Progenitor cell of endocrine pancreas (in vitro differentiated cells): ENCODE measurements at places on chromosomes 12 and 14. TPM values are rescaled to one million over a fixed set of nuclear protein-coding genes. Genes with fewer than 3 reads are reported as not detected.

- H3K36me3 ChIP-seq: peaks cover 29% of the 10 kb centered on the region
- H3K4me1 ChIP-seq: peaks cover 10% of the 10 kb centered on the region
- no peak overlapping the region for H3K4me3 ChIP-seq
- no peak overlapping the region for H3K27ac ChIP-seq
Observed at GRCh38 chr14:74893614-74894091, 11.9 kb downstream of the DLST start.

DNA sequence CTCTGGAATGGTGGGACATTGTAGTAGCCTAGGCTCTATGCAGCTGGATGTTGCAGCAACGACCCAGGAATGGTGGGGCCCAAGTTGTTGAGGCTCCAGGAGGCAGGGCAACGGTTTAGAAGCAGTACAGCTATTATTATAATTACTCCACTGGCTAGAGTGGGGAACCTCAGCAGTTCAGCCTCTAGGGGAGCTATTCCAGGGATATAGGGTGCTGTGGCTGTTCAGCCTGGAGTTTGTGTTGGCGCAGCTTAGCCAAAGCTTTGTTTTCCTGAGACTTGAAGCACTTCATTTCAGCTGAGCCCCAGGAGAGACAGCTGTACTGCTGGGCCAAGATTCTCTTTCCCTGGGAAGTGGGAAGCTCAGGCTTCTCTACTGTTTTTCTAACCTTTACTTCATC is 1023.0 kb upstream of the ATXN7L3B start:
- H3K4me3 ChIP-seq: no peak overlapping the region
- no peaks in the 10 kb centered on the region for H3K4me1 ChIP-seq
- no peaks in the 10 kb centered on the region for H3K36me3 ChIP-seq

DNA sequence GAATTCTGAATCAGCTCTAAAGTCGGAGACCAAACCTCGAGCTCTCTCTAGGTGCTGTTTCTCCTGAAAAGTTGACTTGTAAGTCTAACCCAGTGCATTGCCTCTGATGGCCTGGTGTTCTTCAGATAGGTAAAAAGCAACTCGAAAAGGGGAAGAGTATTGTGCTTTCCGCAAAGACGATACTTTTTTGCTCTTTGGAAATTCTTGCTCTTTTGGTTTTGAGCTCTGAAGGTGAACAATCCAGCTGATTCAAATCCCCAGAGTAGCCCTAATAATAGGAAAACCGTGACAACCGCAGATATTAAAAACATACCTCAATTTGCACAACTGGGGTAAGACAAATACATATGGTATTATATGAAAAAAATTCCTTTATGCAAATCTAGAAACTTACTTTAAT is 447.4 kb downstream of the RAD51B start:
- peaks cover 20% of the 10 kb centered on the region for H3K4me1 ChIP-seq
- DNase-seq: no peak
- H3K27ac ChIP-seq: no peak overlapping the region
- no peaks in the 10 kb centered on the region for H3K36me3 ChIP-seq
- no peak overlapping the region for H3K4me3 ChIP-seq
- H3K27me3 ChIP-seq: no peaks in the 10 kb centered on the region

DNA sequence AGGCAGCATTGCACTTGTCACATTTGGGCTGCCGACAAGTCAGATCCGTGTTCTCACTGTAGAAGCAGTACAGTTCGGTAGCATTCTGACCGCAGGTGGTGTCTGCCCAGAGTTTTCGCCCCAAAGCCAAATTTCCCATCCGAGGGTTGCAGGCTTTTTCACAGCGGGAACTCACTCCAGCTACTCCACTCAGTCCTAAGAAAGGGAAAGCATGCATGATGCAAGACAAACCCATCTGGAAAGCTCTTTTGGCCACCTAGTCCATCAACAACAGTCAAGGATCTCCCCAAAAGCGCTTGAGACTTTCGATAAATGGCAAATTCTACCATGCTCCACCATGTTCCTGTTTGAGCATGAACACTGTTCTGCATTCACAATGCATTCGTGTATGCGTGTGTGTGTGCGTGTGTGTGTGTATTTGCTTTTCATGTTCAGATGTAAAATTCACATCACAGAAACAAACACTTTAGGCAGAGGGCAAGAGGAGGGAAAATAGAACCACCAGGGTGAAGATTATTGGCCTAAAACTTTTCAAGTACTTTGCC is 3.2 kb downstream of the NTN4 start:
- H3K27ac ChIP-seq: no peak overlapping the region
- no peak for DNase-seq
- H3K4me3 ChIP-seq: no peak overlapping the region
- H3K27me3 ChIP-seq: peaks cover 33% of the 10 kb centered on the region
- H3K4me1 ChIP-seq: peaks cover 9% of the 10 kb centered on the region

GRCh38 chr14:32332415-32333316 is 3.6 kb downstream of the AKAP6 start:
- H3K4me3 ChIP-seq: no peak overlapping the region
- H3K27me3 ChIP-seq: no peaks in the 10 kb centered on the region
- peak overlapping the region; percentile 80 for H3K27ac ChIP-seq
- no peaks in the 10 kb centered on the region for H3K36me3 ChIP-seq
- H3K4me1 ChIP-seq: peaks cover 14% of the 10 kb centered on the region
- DNase-seq: no peak

DNA sequence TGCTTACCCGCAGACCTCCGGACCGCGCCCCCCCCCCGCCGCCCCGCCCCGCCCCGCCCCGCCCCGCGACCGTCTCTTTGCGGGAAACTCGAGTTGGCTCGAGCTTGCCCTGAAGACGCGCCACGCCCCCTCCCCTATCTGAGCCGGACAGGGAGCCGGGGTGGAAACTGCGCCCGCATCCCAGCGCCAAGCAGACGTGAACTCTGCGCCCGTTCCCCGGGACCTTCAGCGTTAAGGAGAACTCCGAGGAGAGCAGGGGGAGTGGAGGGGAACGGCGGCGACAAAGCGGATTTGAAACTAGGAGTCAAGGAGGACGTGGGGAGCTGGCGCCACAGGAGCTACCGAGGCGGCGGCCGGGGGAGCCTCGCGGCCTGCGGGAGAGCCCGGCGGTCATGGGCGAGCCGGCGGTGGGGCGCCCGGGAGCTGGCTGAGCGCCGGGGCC is at the start of gene KCNK13:
Gene KCNK13, plus strand, starts transcription at position 310 of the 442 bp plus-strand sequence. CDS start 212 bp downstream, outside the sequence.
- peaks cover 69% of the 10 kb centered on the region for H3K27me3 ChIP-seq
- H3K36me3 ChIP-seq: no peaks in the 10 kb centered on the region
- H3K27ac ChIP-seq: peak within 1 kb of the TSS; percentile 76
- peak within 1 kb of the TSS; percentile 71 for H3K4me3 ChIP-seq

GRCh38 chr12:9364224-9365176 is 156.3 kb upstream of the PZP start:
- H3K36me3 ChIP-seq: no peaks in the 10 kb centered on the region
- no peak overlapping the region for H3K27ac ChIP-seq
- no peak for DNase-seq
- H3K4me3 ChIP-seq: no peak overlapping the region
- H3K27me3 ChIP-seq: peaks cover 10% of the 10 kb centered on the region

DNA sequence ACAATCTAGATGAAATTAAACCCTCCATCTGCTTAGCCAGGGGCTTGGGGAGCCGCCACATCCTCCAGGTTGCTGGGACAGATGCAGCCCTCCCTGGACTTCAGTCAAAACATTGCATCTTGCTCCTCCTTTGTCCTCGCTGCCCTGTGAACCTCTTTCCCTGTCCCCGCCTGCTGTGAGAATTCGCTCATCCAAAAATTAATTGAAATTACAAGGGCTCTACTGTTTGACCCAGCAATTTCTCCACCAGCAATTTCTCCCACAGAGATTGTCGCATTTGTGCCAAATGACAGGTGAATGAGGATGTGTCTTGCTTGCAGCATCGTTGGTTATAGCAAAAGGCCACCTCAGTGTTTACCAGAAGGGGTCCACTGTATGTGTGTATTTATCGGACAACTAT is 5.0 kb upstream of the POP5 start:
- H3K27ac ChIP-seq: no peak overlapping the region
- peaks cover 22% of the 10 kb centered on the region for H3K27me3 ChIP-seq
- DNase-seq: no peak
- H3K36me3 ChIP-seq: no peaks in the 10 kb centered on the region

GPR135 gene
- total RNA-seq: 3.0 and 3.4 TPM in 2 replicates

FBLN5 gene
- total RNA-seq: 6.4 and 6.9 TPM in 2 replicates

ACRBP gene
- 5.0 and 5.6 TPM in 2 replicates for total RNA-seq

CACNA2D4 gene
- total RNA-seq: 0.34 and 0.58 TPM in 2 replicates

TCL1B gene
- total RNA-seq: not detected in 2 replicates

TTC7B gene
- 46.6 and 47.0 TPM in 2 replicates for total RNA-seq

HCAR1 gene
- total RNA-seq: 0.22 and 0.62 TPM in 2 replicates

IFNG-AS1 gene
- not detected in 2 replicates for total RNA-seq

NXPH4 gene
- 1.7 and 2.0 TPM in 2 replicates for total RNA-seq
